ENCODE measurements at places on chromosomes 6 and 20. TPM values are rescaled to one million over a fixed set of nuclear protein-coding genes. Genes with fewer than 3 reads are reported as not detected.

Gene RAET1G
- total RNA-seq = 9.7 TPM

Gene CNKSR3
- 10.7 TPM for total RNA-seq

Gene CDSN
- total RNA-seq = not detected

Gene SOX4
- 9.8 TPM for total RNA-seq

Gene ULBP2
- total RNA-seq = 3.2 TPM

Gene CAGE1
- total RNA-seq = not detected

Gene MATN4
- total RNA-seq = 0.16 TPM

Gene SRSF12
- total RNA-seq = 1.6 TPM

Gene TGM3
- 0.08 TPM for total RNA-seq

Gene CLVS2
- 0.17 TPM for total RNA-seq

Gene CD93
- not detected for total RNA-seq

Gene SLC35D3
- total RNA-seq = 0.05 TPM

Gene SEC63
- total RNA-seq = 17.9 TPM

Gene MRAP2
- 1.8 TPM for total RNA-seq

Gene AKAP12
- total RNA-seq = 158 TPM

Gene XKR7
- total RNA-seq = 0.01 TPM

Gene THBS2
- 0.03 TPM for total RNA-seq

Gene TNFAIP3
- 22.4 TPM for total RNA-seq
